ENCODE measurements at places on chromosomes 13 and 19. TPM values are rescaled to one million over a fixed set of nuclear protein-coding genes. Genes with fewer than 3 reads are reported as not detected.

Gene PAN3
- 26.2 TPM for total RNA-seq

Gene ZNF100
- 5.8 TPM for total RNA-seq

Gene SIGLEC5
- total RNA-seq: 0.83 TPM

Gene GPR12
- 0.17 TPM for total RNA-seq
